Stimulated activated CD4-positive, alpha-beta T cell treated with anti-CD3 and anti-CD28 coated beads, Interleukin-15, amount 100 ng/mL, for 1 hour (primary cell): ENCODE measurements at places on chromosomes 6 and 20.

DNA sequence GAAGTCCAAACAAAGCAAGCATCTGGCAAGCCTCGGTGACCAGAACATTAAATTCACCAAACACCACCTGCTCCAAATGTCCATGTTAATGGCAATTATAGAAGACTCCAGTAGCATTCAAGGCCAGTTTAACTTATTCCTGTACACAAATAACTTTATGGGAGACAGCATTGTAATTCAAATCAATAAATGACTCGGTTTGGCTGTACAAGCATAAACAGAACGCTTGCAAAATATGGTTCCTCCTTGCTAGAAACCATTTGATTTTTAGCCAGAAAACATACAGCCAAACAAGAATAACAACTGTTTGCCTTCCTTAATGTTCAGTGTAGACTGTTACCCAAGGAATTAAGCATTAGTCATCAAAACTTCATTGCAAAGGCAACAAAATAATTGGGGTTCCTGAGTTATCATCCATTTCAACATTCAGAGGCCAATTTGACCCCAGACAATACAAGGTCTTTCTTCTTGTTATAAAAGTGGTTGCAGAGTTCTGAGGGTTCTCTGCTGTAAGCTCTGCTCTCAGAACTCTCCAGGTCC lies 125.1 kb downstream of the BFSP1 start:
- no peak for DNase-seq

DNA sequence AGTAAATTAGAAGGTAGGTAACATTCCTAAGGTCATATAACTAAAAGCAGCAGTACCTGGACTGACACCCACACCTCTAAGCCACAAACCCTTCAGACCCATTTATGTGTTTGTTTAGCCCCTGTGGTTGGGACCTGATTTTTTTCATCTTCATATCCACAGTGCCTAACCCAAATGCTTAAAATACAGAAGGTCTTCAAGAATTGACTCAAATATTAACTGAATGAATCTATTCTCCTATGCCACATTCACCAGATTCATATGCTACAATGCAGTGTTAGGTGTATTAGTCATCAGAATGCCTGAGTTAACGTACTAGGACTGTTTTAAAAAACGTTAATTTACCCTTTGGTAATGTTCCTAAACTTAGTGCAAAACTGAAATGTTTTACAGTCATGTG lies 124.8 kb downstream of the AHI1 start:
- no peak for DNase-seq

DNA sequence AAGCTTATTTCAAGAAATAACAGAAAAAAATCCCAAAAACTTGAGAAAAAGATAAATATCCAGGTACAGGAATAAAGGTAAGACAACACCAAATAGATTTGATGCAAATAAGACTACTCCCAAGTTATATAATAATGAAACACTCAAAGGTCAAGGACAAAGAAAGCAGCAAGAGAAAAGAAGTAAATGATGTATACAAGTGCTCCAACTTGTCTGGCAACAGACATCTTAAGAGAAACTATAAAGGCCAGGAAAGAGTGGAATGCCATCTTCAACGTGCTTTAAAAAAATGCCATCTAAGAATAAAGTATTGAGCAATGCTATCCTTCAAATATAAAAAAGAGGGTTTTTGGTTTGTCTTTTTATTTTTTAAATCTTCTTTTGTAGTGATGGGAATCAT lies 54.2 kb downstream of the REV3L start:
- DNase-seq: no peak

DNA sequence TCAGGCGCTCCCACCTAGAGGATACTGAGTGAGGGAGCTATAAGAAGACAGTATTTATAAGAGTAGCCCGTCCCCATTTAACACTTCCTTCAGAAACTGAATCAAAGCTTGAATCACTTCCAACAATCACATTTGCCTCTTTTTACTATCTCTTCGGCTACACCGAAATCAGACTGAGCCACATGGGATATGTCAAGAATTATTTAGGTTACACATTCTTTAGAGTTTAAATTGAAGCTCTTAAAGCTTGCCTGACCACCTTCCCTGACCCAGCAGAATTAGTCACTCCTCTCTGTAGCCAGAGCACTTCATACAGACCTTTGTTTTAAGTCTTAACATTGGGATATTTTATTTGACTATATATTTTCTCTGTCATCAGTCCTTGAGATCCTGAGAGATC lies 163.7 kb downstream of the MAFB start:
- no peak for DNase-seq

GRCh38 chr20:11227602-11228001 lies 553.8 kb upstream of the JAG1 start:
- DNase-seq: no peak

DNA sequence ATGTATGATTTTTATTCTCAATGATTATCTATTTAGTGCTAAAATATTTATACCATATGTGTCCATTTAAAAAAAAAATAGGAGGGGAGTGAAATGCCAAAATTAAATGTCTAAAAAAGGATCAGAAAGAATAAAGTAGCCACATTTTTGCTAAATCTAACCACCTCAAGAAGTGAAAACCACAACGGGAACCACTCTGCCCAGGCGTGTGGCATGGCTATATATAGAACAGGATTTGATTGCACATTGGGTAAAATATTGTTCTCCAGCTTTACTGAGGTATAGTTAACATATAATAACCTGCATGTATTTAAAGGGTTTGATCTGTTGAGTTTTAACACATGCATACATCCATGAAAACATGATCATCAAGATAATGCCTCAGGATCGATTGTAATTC lies 19.0 kb upstream of the AFDN start:
- DNase-seq: no peak

DNA sequence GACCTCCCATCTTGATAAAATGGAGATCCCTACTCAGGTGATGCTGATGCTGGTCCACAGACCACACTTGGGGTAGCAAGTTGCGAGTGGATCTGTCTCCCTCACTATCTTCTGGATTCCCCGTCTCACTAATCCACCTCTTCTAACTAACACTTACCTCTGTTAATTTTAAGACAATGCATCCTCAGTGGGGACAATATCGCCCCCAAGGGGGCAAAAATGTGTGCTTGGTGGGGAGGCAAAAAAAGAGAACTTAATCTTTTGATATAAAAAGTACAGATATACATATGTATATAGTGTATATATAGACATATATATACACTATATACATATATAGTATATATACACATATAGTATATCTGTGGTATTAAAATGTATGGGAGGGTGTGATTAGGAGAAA lies 4.3 kb downstream of the LRFN2 start:
- DNase-seq: no peak

DNA sequence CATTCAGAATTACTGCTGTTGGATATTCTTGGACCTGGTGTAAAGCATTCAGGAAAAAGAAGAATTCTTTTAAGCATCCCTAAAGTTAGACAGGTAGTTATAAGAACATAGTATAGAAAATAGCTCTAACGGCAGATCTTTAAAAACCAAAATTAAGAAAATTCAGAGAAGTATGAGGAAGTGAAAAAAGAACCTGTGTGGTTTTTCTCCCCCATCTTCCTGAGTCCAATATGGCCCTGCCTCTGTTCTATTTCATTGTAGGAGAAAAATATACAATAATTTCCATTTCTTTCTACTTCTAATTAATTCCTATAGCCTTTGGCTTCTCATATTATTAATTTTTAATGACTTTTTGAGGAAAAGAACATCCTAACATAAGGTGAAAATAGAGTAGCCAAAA lies 47.1 kb downstream of the FHL5 start:
- DNase-seq: no peak

- no peak for DNase-seq
Observed at GRCh38 chr6:45003387-45003786, 324.7 kb upstream of the RUNX2 start.

GRCh38 chr6:26304797-26305640 lies 60.0 kb upstream of the BTN3A2 start:
- DNase-seq: peak; percentile 48

DNA sequence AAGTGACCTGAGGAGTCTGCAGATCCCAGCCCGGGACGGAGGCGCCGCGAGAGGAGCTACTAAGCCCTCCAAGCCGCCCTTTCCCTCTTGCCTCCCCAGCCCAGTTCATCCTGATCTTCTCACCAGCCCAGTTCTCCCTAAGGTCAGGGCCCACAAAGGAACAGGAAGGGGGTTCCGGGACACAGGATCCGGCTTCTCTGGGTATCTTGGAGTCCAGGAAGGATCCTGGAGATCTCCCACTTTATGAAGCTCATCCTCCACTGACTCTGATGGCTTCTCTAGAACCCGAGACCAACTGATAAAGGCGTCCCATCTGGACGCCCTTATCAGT lies 36.9 kb upstream of the HLA-C start:
- no peak for DNase-seq

GRCh38 chr6:45877970-45878590 lies 137.6 kb downstream of the CLIC5 start:
- DNase-seq: no peak

GRCh38 chr6:118813775-118814174 lies 80.2 kb upstream of the ASF1A start:
- DNase-seq: no peak

DNA sequence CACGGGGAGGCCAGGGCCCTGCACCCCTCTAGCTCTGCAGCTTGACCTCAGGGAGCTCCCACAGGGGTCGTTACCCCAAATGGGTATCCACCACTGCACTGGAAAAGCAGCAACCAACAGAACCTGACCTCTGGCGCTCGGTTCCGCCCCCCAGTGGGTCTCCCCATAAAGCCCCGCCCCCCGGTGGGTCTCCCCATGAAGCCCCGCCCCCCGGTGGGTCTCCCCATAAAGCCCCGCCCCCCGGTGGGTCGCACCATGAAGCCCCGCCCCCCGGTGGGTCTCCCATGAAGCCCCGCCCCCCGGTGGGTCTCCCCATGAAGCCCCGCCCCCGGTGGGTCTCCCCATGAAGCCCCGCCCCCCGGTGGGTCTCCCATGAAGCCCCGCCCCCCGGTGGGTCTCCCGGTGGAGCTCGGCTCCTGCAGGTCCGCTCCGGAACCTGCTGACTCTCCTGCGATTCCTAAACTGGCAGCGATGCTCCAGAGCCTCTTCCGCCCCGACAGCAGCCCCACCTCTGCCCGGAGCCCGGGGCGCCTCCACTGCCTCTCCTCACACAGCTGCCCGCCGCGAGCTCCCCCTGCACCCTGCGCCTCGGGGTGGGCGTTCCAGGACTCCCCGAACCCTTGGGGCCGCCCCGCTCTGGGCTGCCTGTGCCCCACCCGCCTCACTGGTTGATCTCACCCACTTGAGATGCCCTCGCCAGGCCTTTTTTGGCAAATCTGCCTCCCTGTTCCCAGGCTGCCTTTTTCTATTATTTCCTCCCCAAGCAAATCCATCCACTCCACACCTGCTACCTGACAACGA lies 12.1 kb downstream of the SLC2A4RG start:
- no peak for DNase-seq

DNA sequence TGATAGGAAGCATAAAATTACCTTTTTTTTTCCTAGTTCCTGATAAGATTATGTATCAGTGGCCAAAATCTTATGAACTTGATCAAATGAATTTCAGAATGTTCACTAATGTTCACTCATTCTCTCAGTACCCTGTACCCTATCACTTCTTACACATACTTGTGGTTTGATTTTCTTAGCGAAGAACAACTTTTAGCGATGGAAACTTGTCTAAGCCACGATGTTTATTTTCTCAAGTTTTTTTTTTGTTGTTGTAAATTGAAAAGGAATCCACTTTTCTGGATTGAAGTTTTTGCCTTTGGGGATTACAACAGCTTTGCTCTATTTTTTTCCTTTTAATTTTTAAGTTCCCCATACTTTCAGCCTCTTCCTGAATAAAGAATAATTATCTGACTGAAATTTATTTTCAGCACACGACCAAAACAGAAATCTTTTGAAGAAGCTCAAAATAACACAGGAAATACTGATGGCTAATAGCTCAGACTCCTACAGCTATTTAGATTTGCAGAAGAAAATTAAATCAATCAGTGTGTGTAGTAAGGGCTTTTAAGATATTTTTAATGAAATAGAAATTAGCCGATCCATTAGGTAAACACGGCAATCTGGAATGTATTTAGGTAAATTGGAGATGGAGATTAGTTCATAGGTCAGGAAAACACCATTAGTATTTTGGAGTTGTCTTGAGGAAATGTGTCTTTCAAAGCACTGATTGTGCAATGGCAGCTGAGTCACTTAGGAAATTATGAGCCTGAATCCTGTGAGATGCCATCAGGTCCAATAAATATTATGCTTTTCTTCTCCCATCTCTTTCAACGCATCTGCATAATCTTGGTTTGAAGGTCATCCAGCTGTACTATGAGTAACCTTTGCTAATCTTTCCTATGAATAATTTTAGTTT lies 217.5 kb downstream of the GJA1 start:
- no peak for DNase-seq

DNA sequence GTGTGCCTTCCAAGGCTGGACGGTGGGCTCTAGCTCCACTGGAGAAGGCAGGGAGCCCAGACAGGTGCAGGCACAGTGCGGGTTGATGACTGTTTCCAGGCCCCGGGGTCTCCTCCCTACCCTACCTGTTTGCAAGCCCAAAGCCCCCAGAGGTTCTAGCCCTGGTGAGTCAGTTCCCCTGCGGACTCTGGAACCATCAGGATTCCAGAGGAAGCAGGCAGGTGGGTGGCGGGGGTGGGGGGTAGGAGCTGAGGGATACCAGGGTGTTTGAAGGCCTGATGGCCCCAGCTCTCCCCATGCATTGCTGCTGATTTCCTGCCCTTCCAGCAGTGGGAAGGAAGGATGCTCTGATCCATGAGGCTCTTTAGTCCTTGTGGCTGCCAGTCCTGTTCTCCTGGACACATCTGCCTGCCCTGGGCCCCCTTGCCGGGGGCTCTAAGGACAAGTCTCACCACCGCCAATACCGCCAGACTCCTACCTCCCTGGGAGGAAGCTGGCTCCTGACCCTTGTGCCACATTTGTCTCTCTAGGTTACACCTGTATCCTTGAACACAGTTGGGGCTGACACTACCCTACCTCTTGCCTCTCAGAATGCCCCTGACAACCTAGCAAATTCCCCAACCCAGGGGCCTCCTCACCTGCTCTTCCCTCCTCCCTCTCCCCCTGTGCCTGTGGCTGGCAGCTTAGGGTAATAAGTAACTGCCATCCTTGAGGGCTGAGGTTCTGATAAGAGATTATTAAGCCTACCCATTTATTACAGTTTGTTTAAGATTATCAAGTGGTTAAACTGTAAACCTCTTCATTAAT lies 21.7 kb downstream of the KCNK5 start:
- no peak for DNase-seq

GRCh38 chr6:120328521-120328920 lies 979.0 kb upstream of the MAN1A1 start:
- no peak for DNase-seq

GRCh38 chr20:1945134-1945618 lies 48.7 kb downstream of the PDYN start:
- no peak for DNase-seq

- DNase-seq: no peak
Observed at GRCh38 chr6:43376551-43376981, 7.1 kb upstream of the ZNF318 start.

DNA sequence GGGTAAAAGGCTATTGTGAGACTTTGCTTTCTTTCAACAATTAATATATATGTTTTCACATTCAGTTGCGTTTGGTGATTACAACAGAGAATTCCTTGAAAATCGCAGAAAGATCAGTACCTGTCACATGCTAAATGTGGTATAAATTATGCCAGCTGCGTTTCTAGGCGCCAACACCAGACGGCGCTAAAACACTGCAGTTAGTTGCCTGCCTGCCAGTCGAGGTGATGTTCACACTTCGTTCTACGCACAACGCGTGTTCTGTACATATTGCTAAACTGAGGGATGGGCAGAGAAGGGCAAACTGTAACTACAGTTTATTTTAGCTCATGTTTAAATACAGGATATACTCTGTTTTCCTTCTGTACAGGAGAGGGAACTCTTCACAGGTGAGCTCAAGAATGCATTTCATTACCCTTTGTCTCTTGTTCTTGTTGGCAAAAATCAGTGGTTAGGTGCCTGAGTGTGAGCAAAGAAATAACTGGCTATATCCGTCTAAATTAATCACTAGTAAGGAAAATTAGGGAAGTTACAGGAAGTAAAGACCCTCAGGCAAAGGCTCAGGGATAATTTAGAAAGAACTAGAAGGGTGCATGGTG lies 100.1 kb upstream of the RGS17 start:
- DNase-seq: no peak
